Kasumi-1 (cell line): ENCODE measurements at places on chromosomes 2 and 18.

DNA sequence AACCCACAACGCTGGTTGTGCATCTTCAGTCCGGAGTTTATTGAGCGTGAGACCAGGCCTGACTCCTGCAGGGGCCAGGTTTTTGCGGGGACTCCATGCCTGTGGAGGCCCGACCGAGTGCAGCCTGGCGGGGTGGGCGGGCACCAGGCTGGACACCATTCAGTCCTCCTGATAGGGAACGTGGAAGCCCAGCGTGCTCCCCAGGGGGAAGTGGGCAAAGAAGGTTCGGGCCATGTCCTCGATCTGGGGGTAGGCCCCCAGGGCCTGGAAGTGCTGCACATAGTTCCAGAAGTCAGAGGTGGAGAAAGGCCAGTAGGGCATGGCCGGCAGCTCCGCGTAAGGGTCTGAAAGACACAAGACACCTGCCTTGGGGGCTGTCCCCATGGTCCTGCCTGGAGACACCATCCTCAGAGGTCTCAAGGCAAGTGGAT, 1.4 kb downstream of the OTOS start:
- DNase-seq: no peak

DNA sequence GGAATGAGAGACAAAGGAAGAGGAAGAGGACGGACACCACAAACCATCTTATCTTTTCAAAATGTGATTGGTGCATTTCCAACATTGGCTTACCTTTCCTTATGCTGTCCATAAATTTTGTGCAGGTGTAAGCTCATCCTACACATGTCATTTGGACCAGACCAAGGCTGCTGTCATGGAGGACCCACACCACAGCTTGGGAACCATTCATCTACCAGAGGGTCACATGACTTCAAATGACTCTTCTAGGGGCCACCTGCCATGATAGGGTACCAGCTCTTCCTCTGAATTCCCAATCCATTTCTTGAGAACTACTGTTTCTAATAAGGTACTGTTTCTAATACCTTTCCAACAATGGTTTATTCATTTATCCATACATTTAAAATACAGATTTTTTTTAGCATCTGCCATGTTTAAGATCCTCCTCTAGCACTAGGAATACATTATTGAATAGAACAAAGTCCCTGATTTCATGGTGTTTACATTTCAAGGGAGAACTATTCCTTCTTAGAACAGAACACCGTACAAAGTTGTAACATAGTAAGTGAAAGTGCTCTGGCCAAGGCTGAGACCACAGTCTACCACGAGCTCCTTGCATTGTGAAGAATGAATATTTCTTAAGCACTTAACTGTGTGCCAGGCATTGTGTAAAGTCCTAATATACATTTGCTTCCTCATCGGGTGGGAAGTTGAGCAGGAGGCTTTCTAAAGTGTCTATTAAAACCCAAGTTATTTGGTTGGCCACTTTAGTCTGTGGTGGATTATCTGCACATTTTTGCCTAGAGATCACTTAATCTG, 246.1 kb upstream of the FN1 start:
- DNase-seq: no peak

DNA sequence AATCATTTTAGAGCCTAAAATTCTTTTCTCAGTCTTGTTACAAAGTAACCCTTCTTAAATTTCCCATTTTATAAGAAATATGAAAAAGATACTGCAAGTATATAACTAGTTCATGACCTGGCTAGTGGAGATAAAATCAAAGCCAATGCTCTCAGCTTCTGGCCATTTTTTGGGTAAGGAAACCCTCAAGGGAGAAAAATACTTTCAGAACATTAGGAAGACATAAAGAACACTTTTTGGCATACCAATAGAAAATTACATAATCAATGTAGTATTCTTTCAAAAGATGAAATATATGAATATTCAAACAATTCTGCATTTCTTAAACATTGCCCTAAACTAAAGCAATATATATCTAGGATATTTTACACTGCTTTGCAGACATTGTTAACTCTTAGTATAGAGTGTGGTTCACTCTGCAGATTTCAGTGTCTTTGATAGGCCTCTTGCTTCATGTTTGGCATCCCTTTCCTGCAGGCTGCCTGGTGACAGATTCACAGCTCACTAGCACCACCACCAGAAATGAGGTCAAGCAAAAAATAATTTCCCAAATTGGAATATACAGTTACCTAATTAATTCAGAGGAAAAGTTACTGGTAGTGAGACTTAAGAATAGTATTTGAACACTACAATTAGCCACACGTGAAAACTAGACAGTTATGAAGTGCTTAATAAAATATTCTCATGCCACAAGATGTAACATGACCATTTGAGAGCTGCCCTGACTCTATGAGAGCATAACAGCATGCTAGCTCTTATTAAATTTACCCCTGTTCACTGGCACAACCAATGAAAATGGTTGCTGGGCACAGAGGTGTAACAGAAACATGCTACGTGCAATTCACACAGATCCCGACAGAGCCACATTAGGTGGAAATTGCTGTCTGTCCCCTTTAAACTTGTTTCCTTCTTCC, 36.0 kb downstream of the PAIP2B start:
- DNase-seq: peak; percentile 61

- peak; percentile 76 for DNase-seq
These were observed 30.6 kb downstream of the ITSN2 start for GRCh38 chr2:24329700-24330099.

DNA sequence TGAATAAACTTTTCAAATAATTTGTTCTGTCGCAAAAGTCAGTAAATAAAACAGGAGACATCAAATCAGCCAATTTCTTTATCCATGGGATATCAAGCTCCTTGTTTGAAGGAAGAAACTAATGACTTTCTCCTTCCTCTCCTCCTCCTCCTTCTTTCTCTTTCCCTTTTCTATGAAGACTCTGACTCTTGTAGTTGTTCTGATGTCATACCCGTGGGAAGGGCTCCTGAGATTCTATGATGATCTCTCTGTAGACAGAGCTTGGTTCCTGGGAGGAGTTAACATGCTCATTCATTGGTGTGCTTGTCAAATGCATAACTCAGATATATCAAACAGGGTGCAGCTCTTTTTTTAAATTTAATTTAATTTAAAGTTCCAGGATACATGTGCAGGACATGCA, 118.7 kb upstream of the KCTD1 start:
- DNase-seq: no peak

- DNase-seq: no peak
These were observed 652 bp downstream of the SH3YL1 start for GRCh38 chr2:263022-263738.

- DNase-seq: no peak
These were observed 275.1 kb downstream of the TGIF1 start for GRCh38 chr18:3725115-3725514.

- DNase-seq: no peak
These were observed 55.0 kb downstream of the PLEKHM3 start for GRCh38 chr2:207970147-207970825.

DNA sequence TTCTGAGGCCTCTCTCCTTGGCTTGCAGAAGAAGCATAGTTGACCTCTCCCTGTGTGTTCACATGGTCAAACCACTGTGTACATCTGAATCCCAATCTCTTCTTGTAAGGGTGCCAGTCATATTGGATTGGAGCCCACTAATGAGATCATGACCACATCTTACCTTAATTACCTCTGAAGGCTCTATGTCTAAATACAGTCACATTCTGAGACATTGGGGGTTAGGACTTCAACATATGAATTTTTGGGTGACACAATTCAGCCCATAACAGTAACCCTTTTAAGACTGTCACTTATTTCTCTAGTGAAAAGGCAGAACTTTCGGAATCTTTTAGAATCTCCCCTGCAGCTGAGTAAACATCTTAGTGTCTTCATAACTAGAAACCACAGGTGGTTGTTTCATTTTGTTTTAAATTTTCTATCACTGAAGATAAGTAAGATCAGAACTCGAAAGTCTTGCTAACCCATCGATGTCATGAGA, 33.3 kb downstream of the BMP10 start:
- DNase-seq: no peak

- DNase-seq: no peak
These were observed 6.0 kb downstream of the SOX11 start for GRCh38 chr2:5698134-5698533.
